Naive thymus-derived CD8-positive, alpha-beta T cell (primary cell): ENCODE measurements at places on chromosomes 7 and 10. TPM values are rescaled to one million over a fixed set of nuclear protein-coding genes. Genes with fewer than 3 reads are reported as not detected.

CYP26C1 gene
- 0.44 TPM for total RNA-seq

FAM241B gene
- total RNA-seq, result 15.2 TPM

ADO gene
- 15.5 TPM for total RNA-seq

TRIM73 gene
- 28.3 TPM for total RNA-seq

ZC3HAV1L gene
- total RNA-seq, result 0.26 TPM

CPEB3 gene
- 2.9 TPM for total RNA-seq

PPP1R9A gene
- 0.18 TPM for total RNA-seq

CSGALNACT2 gene
- 61.0 TPM for total RNA-seq

ADCYAP1R1 gene
- total RNA-seq, result not detected

SPAM1 gene
- total RNA-seq, result not detected

GNG11 gene
- total RNA-seq, result 0.16 TPM

FLNC gene
- not detected for total RNA-seq

NAT16 gene
- not detected for total RNA-seq

SLC26A3 gene
- total RNA-seq, result not detected

NPFFR1 gene
- not detected for total RNA-seq

ADIRF gene
- total RNA-seq, result not detected

LRRC4 gene
- total RNA-seq, result not detected

CCDC172 gene
- total RNA-seq, result not detected

C7orf57 gene
- total RNA-seq, result not detected

GALNT17 gene
- not detected for total RNA-seq

TCF7L2 gene
- total RNA-seq, result 6.0 TPM

TMEM196 gene
- not detected for total RNA-seq

SLC29A3 gene
- 8.6 TPM for total RNA-seq

GPR26 gene
- total RNA-seq, result not detected

IGFBP3 gene
- total RNA-seq, result 11.5 TPM

C10orf105 gene
- total RNA-seq, result 0.25 TPM

NANOS1 gene
- 0.55 TPM for total RNA-seq

ANK3 gene
- 1.6 TPM for total RNA-seq

LLCFC1 gene
- not detected for total RNA-seq

WASL gene
- total RNA-seq, result 15.6 TPM

DNAJC2 gene
- total RNA-seq, result 42.7 TPM

SPDYE1 gene
- not detected for total RNA-seq

PRXL2A gene
- total RNA-seq, result 11.6 TPM

OTUD1 gene
- total RNA-seq, result 35.1 TPM

RBM20 gene
- total RNA-seq, result 0.68 TPM

CFAP70 gene
- total RNA-seq, result 9.0 TPM

SLC18A3 gene
- not detected for total RNA-seq

LRIT1 gene
- total RNA-seq, result not detected

PLPP4 gene
- total RNA-seq, result not detected

SYT15 gene
- 1.6 TPM for total RNA-seq

EZH2 gene
- total RNA-seq, result 9.8 TPM

MAD1L1 gene
- total RNA-seq, result 95.9 TPM

PRKCQ gene
- 59.3 TPM for total RNA-seq

RBM33 gene
- total RNA-seq, result 173 TPM

NKX2-3 gene
- not detected for total RNA-seq

ABI1 gene
- 65.9 TPM for total RNA-seq

COX19 gene
- 46.9 TPM for total RNA-seq

IFIT1B gene
- total RNA-seq, result not detected

CREB5 gene
- total RNA-seq, result 0.19 TPM

IFIT2 gene
- 7.0 TPM for total RNA-seq

C10orf53 gene
- not detected for total RNA-seq

TWIST1 gene
- total RNA-seq, result not detected

RPEL1 gene
- total RNA-seq, result not detected

IDE gene
- total RNA-seq, result 29.0 TPM

SCART1 gene
- total RNA-seq, result 4.2 TPM
